ENCODE measurements at places on chromosomes 12 and 14. TPM values are rescaled to one million over a fixed set of nuclear protein-coding genes. Genes with fewer than 3 reads are reported as not detected.

- no peak for DNase-seq
- no peaks in the 10 kb centered on the region for H3K36me3 ChIP-seq
- H3K4me3 ChIP-seq = peak overlapping the region; percentile 10
- no peak overlapping the region for H3K27ac ChIP-seq
- peaks cover 5% of the 10 kb centered on the region for H3K4me1 ChIP-seq
- H3K27me3 ChIP-seq = peaks cover 16% of the 10 kb centered on the region
These were observed 20.8 kb downstream of the FAM222A start for GRCh38 chr12:109734219-109735000.

- DNase-seq = no peak
- no peaks in the 10 kb centered on the region for H3K27me3 ChIP-seq
- peaks cover 26% of the 10 kb centered on the region for H3K4me1 ChIP-seq
These were observed 87.0 kb downstream of the SAMD4A start for GRCh38 chr14:54653712-54654469.

- no peaks in the 10 kb centered on the region for H3K4me1 ChIP-seq
- H3K27me3 ChIP-seq = no peaks in the 10 kb centered on the region
- DNase-seq = no peak
- no peak overlapping the region for H3K4me3 ChIP-seq
- no peak overlapping the region for H3K27ac ChIP-seq
These were observed 73.2 kb downstream of the TTC6 start for GRCh38 chr14:37668646-37669045.

DNA sequence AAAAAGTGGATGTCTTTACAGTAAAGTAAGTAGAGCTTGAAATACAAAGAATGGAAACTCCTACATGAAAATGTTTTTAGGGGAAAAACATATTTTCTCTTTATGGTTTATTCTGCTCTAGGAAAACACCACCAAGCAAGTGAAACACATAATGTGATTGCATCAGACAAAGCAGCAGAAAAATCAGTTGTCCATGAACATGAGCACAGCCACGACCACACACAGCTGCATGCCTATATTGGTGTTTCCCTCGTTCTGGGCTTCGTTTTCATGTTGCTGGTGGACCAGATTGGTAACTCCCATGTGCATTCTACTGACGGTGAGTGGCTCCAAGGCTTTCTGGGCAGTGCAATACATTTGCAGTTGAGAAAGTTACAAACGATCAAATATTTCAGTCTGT lies 42.6 kb upstream of the PLEKHD1 start:
- H3K4me1 ChIP-seq = no peaks in the 10 kb centered on the region
- H3K27me3 ChIP-seq = no peaks in the 10 kb centered on the region
- no peaks in the 10 kb centered on the region for H3K36me3 ChIP-seq
- DNase-seq = no peak

DNA sequence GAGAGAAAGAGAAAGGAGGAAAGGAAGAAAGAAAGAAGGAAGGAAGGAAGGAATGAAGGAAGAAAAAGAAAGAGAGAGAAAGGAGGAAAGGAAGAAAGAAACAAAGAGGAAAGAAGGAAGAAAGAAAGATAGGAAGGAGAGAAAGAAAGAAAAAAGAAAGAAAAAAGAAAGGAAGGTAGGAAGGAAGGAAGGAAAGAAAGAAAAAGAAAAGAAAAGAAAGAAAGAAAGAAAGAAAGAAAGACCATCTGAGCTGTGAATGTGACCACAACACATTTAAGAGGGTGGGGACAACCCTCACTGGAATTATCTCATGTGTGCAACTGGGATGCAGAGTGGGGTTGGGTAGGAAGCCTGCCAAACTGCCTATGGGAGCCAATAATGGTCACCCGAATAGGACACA lies 36.0 kb upstream of the BATF start:
- H3K36me3 ChIP-seq = no peaks in the 10 kb centered on the region
- H3K4me3 ChIP-seq = no peak overlapping the region
- no peaks in the 10 kb centered on the region for H3K4me1 ChIP-seq

DNA sequence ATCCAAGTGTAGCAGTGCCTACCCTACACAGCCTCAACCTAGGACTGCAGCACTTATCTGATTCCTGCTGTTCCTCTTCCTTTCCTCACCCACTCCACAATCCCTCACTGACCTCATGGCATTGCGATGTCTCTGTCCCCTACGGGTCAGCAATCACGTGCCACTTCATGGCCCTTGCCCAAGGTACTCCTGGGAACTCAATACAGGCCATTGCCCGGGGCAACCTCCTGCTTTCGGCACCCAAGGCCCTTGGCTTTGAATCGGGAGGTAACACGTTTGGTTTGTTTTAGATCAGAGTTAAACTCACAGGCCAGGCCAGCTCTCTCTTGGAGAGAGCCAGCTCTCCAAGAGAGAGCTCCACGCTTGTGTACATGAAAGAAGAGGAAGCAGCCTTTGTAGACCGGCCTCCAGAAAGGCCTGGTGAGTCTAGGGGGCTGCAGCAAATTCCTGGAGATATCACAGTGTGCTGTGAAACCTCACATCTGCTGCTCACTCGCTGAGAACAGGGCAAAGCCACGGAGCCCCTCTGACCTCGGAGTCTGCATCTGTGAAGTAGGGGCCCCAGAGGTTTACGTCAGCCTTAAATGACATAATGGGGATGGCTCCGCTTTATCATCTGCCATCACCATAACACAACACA lies 12.2 kb downstream of the CLMN start:
- DNase-seq = no peak
- H3K4me1 ChIP-seq = no peaks in the 10 kb centered on the region
- H3K27me3 ChIP-seq = no peaks in the 10 kb centered on the region
- H3K36me3 ChIP-seq = no peaks in the 10 kb centered on the region

DNA sequence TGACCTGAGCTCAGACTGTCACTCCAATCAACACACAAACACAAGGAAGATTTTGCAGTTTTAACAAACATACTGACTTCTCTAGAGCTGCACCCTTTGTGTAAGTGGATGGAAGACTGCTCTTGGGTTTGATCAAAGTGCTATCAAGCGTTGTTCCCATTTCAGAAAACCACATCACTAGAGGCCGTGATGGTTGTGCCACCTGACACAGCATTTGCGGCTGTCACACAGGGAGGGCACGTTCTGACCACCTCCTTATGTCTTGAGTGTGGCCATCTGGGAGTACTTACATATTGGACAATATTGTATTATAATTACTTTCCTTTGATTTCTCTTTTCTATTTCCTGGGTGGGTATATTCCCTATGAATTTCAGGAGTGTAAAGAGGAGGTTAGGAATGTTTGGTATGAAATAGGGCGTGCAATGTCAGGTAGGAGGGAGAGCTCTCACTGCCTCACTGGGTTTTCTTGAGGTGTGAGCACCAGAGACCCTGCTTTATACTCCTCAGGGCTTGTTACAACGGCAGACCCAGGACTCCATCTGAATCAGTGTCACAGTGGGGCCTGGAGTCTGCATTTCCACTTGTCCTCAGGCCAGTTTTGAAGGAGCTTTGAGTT lies 74.3 kb downstream of the SYNE3 start:
- no peaks in the 10 kb centered on the region for H3K27me3 ChIP-seq
- H3K4me3 ChIP-seq = no peak overlapping the region

GRCh38 chr12:51926064-51926632 lies 18.8 kb downstream of the ACVRL1 start:
- H3K4me3 ChIP-seq = no peak overlapping the region
- no peak overlapping the region for H3K27ac ChIP-seq

- no peak overlapping the region for H3K4me3 ChIP-seq
- no peaks in the 10 kb centered on the region for H3K27me3 ChIP-seq
- no peak for DNase-seq
- H3K36me3 ChIP-seq = no peaks in the 10 kb centered on the region
- H3K27ac ChIP-seq = no peak overlapping the region
These were observed 51.6 kb downstream of the TMTC1 start for GRCh38 chr12:29732191-29732590.

DNA sequence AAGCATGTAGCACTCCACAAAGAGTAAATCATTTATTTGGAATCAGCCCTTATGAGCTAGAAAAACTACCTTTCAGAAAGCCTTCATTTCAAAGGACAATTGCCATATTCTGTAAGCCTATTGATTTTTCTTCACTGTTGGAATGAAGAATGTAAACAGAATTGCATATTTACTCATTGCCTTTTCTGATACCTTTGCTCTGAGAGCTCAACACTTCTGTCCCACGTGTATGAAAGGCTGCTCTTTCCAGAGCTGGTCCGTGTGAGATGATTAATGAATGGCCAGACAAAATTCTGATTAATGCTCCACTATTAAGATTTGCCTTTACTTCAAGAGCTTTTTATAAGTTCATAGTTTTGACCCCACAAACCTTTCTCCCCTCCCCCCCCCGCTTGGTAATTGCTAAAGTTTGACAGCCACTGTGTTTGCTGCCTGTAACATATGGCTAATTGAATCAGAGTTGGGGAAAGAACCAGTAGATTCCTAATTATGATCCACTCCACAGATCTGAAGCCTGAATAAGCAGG lies 63.0 kb upstream of the PLEKHA5 start:
- H3K4me3 ChIP-seq = no peak overlapping the region
- H3K36me3 ChIP-seq = no peaks in the 10 kb centered on the region
- no peak for DNase-seq
- H3K27me3 ChIP-seq = no peaks in the 10 kb centered on the region

DNA sequence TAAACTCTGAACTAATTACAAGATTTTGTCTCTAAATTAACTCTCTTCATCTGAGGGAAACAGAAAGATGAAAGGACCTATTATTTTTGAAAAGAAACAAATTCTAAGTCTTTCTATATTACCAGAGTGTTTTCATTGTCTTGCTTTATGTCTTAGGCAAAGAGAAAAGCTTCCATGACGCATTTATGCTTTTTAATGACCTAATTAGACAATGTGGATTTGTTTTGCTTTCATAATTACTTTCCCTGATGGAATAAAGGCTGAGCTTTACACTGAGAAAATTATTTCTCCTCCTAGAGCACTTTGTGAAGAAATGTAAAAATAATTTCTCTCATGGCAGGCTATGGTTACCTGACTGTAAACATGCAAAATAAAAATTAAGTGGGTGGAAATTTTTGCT lies 138.0 kb upstream of the SLCO1C1 start:
- no peak overlapping the region for H3K4me3 ChIP-seq
- DNase-seq = no peak
- H3K36me3 ChIP-seq = no peaks in the 10 kb centered on the region
- no peaks in the 10 kb centered on the region for H3K27me3 ChIP-seq
- no peaks in the 10 kb centered on the region for H3K4me1 ChIP-seq

DNA sequence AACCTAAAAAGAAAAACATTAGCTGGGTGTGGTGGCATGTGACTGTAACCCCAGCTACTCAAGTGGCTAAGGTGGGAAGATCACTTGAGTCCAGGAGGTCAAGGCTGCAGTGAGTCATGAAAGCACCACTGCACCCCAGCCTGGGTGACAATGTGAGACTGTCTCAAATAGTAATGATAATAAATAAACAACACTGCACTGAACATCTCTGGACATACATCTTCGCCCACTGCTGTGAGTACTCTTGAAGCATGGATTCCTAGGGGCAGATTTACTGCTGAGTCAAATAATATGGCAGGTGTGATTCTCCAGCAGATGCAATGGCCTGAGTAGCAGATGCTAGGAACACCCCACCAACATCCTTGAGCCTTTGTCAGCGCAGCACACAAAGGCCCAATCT lies 23.6 kb downstream of the ABCB9 start:
- no peak overlapping the region for H3K4me3 ChIP-seq
- H3K36me3 ChIP-seq = no peaks in the 10 kb centered on the region
- H3K4me1 ChIP-seq = no peaks in the 10 kb centered on the region
- no peak overlapping the region for H3K27ac ChIP-seq

GRCh38 chr12:93578221-93578620 lies 5.7 kb downstream of the SOCS2 start:
- no peak for DNase-seq
- no peak overlapping the region for H3K4me3 ChIP-seq
- H3K27me3 ChIP-seq = no peaks in the 10 kb centered on the region
- no peak overlapping the region for H3K27ac ChIP-seq
- no peaks in the 10 kb centered on the region for H3K36me3 ChIP-seq

GRCh38 chr12:54608156-54608555 lies 19.7 kb upstream of the PPP1R1A start:
- no peak overlapping the region for H3K4me3 ChIP-seq
- H3K4me1 ChIP-seq = no peaks in the 10 kb centered on the region
- no peak for DNase-seq
- H3K36me3 ChIP-seq = no peaks in the 10 kb centered on the region
- H3K27me3 ChIP-seq = peaks cover 44% of the 10 kb centered on the region

- H3K27ac ChIP-seq = no peak overlapping the region
- no peak for DNase-seq
- H3K36me3 ChIP-seq = no peaks in the 10 kb centered on the region
- peaks cover 2% of the 10 kb centered on the region for H3K4me1 ChIP-seq
- H3K4me3 ChIP-seq = no peak overlapping the region
- no peaks in the 10 kb centered on the region for H3K27me3 ChIP-seq
These were observed 174.5 kb upstream of the CNOT2 start for GRCh38 chr12:70068743-70069142.

DNA sequence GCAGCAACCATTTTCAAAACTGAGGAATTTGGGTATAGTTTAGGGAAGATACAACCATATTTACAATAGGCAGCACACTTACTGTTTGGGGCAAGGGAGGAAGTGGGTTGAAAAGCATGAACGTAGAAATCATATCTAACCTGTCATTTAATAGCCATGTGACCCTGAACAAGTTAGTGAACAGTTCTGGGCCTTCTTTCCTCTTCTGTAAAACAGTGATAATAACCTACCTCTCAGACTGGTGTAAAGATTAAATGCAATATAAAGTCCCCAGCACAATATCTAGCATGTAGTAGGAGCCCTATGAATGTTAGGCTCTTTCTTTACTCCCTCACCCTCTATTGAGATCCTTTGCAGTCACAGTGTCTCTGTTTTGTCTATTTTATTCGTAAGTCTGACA lies 33.5 kb downstream of the A2ML1 start:
- DNase-seq = no peak
- peaks cover 6% of the 10 kb centered on the region for H3K36me3 ChIP-seq
- H3K27ac ChIP-seq = no peak overlapping the region
- no peaks in the 10 kb centered on the region for H3K27me3 ChIP-seq

- H3K27ac ChIP-seq = no peak overlapping the region
- H3K27me3 ChIP-seq = no peaks in the 10 kb centered on the region
- no peak for DNase-seq
- no peaks in the 10 kb centered on the region for H3K36me3 ChIP-seq
- peaks cover 11% of the 10 kb centered on the region for H3K4me1 ChIP-seq
These were observed 79.9 kb downstream of the PHLDA1 start for GRCh38 chr12:75951399-75952278.

DNA sequence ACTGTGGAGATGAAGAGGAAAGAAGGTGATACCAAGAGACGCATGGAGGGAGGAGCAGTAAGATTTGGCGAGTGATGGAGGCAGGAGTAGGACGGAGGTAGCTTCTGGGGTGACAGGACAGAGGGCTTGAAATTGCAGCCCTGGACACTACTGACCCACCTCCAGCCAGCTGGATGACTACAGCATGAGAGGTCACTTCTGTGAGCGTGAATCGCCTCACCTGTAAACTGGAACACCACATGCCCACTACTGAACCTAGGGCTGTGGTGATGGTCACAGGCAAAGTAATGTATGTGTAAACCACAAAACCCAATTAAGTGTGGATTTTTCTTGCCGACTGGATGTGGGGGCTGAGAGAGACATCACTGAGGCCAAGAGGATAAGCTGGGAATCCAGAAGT lies 6.6 kb upstream of the KRT4 start:
- no peak overlapping the region for H3K27ac ChIP-seq
- H3K27me3 ChIP-seq = 0 out of 2 replicates have a peak, but pooled peaks cover 2% of the 10 kb centered on the region
- H3K36me3 ChIP-seq = no peaks in the 10 kb centered on the region
- H3K4me1 ChIP-seq = no peaks in the 10 kb centered on the region
- DNase-seq = no peak

ACVRL1 gene
- not detected for total RNA-seq

KRT81 gene
- total RNA-seq = not detected

TMEM119 gene
- 0.48 TPM for total RNA-seq

NTS gene
- total RNA-seq = 36.6 TPM

TAS2R46 gene
- total RNA-seq = 0.48 TPM

WNK1 gene
- 151 TPM for total RNA-seq

MED6 gene
- 43.7 TPM for total RNA-seq

NUMB gene
- 54.3 TPM for total RNA-seq
